T1000 (cell line): ENCODE measurements at places on chromosomes 12 and 14.

DNA sequence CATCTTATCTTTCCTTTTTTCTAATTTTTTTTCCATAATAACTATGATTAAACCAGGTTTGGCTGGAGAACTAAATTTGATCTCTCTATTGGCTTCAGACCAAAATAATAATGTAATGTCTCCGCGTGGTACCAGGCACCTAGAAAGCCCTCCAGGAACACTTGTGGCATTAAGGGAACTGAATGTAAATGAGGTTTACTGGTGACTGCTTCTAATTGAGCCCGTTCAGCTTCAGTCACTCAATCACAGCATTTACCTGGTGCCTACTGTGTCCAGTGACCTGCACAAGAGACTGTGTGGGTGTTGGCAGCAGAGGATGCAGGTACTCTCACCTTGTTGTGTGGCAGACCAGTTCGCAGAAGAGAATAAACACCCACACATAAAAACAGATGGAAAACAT, 302.5 kb downstream of the DPF3 start:
- DNase-seq: no peak

GRCh38 chr12:112370868-112371510, 11.2 kb downstream of the HECTD4 start:
- no peak for DNase-seq

DNA sequence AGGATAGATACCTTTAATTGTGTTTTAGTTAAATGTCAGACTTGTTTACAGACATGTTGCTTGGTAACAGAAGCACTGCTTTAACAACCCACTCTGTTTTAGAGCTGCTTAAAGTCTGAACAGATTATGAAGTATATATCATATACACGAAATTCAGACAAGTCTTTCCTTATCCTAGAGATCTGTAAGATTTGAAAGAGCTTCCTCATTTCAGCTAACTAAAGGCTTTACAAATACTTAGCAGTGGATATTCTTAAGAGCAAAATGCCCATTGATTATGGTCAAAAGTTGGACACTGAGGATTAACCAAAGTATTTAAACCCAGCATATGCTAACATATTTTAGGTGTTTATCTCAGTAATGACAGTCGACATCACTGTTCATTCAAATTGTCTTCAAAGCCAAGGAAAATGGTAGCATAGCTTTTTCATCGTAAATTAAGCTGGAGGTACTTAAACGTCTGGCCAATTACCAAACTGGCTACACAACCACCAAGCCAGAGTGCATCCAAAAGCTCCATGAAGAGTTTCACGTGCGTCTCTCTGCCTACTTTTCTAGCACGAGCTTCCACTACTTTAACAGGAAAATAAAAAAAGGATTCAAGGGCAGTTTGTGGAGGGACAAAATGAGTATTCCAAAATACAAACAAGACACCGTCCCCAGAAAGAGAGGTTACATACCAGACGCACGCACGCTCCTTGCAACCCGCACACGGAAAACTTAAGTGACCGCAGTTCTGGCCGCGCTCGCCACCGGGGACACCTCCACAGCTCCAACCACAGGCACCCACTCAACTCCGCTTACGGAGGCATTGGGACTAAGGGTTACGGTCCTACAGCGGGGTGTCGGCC, 565 bp downstream of the CEP83 start:
- DNase-seq: no peak

- DNase-seq: no peak
Observed at GRCh38 chr14:49926803-49927202, 33.9 kb downstream of the ARF6 start.

DNA sequence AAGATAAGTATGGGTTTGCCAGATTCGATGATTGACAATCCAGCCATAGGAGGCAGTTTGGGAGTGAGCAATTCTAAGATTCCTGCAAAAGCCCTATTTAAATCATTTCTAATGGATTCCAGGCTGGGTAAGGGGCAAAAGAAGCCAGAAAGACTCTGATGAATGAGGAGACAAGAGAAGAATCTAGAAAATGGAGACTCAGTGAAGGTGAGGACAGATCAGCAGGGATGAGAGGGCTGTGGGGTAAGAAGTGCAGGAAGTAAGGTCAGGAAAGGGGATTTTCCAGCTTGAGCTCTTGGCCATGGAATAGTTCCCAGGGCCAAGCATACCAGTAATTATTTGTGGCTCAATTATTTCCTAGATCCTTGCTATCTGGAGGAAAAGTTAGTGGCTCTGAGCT, 87.3 kb downstream of the TMX1 start:
- DNase-seq: no peak
